CD4-positive, alpha-beta T cell treated with Interleukin-4 for 1 hour (primary cell): ENCODE measurements at places on chromosomes 5 and 9.
A peak's percentile ranks its signal among the peaks of the same experiment; 100 is the strongest.

DNA sequence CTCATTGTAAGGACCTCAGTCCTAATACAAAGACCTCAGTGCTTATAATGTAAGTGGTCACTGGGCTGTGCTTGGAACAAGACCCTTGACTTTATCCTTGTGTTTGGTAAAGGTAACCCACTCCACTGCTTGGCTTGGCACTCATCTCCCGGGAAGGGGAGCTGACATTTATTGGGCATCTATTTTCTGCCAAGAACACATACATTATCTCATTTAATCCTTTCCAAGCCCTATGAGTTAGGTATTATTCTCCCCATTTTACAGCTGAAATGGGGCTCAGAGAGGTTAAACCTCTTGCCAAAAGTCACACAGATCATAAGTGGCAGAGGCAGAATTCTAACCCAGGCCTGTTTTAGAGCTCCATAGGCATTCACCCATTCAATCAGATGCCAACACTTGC, 32.4 kb downstream of the STC2 start:
- DNase-seq: no peak

- DNase-seq: no peak
Observed at GRCh38 chr9:73597771-73598170, 446.1 kb downstream of the ANXA1 start.

GRCh38 chr9:72305102-72305546, 59.9 kb downstream of the ZFAND5 start:
- peak; percentile 90 for DNase-seq

DNA sequence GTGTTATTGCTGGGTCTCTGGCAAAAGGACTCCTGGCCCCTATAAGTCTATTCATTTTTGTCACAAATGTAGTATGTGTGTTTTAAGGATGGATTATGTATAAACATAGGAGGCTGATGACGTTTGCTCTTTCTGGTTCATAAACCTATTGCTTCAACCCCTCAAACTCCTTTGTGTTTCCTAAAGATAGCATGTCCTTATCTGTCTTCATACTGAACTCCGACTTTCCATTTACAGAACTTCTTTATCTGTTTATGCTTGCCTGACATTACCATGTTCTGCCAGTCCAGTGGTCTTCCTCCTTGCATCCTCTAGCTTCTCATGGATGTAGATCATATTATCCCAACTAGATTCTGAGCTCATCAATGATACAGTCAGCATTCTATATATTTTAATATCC, 46.1 kb downstream of the ARHGEF28 start:
- DNase-seq: no peak

GRCh38 chr5:68182534-68182933, 33.0 kb upstream of the PIK3R1 start:
- DNase-seq: no peak

GRCh38 chr5:115585265-115585664, 17.0 kb downstream of the TICAM2 start:
- no peak for DNase-seq

- DNase-seq: no peak
Observed at GRCh38 chr9:37438359-37438758, 15.9 kb downstream of the GRHPR start.
